ENCODE measurements at places on chromosomes 6 and 20. TPM values are rescaled to one million over a fixed set of nuclear protein-coding genes. Genes with fewer than 3 reads are reported as not detected.
A peak's percentile ranks its signal among the peaks of the same experiment; 100 is the strongest.

KCNQ5 gene
- total RNA-seq: not detected

DLL1 gene
- total RNA-seq: 22.0 TPM

FAM83B gene
- total RNA-seq: 19.6 TPM

TOX2 gene
- 0.63 TPM for total RNA-seq

HDGFL1 gene
- total RNA-seq: not detected

BPI gene
- not detected for total RNA-seq

PTK7 gene
- total RNA-seq: 4.5 TPM

LRRC73 gene
- 0.41 TPM for total RNA-seq

BACH2 gene
- total RNA-seq: 0.82 TPM

DNA sequence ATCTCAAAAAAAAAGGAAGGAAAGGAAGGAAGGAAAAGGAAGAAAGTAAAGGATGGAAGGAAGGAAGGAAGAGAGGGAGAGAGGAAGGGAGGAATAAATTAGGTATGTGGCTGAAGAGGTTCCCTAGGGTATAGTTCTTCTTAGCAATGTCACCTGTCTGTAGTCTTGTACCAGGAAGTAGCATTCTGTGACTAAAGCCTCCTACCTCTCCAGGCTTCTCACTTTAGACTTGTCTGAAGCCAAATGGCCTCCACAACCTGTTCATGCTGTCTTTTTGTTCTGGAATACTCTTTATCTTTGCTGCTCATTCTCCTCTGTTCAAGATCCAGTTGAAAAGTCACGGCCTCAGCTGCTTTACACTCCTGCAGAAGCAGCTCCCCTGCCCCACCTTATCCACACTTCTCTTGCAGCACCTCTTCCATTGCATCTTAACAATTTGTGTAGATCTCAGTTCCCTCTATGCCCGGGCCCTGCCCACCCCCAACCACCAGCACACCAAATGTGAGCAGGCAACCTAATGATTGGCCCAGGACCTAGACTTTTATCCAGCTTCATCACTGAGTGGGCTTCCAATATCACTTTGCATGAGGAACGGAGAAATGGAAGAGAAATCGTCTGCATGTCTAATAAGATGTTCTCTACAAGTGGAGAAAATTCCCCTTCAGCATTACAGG lies 19.1 kb downstream of the GCNT2 start:
- no peak for DNase-seq

DNA sequence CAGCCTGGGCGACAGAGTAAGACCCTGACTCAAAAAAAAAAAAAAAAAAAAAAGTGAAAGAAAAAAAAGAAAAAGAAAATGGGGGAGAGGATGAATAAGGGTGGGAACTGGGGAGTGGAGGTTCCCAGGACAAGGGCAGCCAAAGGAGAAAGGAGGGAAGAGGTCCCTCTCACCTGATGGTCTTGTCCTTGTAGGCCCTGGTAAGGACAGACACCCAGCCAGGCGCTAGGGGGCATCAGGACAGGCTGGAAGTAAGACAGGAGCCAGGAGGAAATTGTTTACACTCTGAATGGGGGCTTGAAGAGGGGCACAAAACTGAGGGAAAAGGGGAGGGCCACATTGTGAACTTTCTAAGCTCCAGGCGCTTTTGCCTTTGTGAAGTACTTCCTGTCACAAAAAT lies 2.3 kb upstream of the ALDH5A1 start:
- peak; percentile 38 for DNase-seq

DNA sequence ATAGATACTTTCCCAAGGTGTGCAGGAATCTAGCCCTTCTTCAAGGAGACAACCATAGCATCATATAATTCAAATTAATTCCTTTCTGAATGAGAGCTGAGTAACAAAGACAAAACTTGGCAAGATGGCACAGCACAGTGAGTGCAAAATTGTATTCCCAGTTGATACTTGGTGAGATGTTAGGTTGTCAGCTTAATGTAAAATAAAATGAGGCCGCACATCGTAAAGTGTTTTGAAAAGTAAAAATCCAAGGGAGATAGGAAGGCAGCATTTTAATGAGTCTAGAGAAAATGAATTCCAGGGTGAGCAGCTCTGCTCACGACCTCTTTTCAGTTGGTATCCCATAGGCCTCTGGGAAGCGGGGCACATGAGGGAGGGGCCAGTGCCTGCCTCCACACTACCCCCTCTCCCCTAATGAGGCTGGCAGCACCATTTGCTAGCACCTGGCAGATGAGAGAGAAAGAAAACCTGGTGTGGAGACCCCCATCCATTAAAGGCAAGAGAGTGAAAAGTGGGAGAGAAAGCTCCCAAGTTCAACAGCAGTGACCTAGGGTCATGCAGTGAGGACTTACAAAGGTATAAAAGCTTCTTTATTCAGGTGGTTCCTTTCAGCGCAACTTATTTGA lies 158.4 kb downstream of the BTBD9 start:
- no peak for DNase-seq

DNA sequence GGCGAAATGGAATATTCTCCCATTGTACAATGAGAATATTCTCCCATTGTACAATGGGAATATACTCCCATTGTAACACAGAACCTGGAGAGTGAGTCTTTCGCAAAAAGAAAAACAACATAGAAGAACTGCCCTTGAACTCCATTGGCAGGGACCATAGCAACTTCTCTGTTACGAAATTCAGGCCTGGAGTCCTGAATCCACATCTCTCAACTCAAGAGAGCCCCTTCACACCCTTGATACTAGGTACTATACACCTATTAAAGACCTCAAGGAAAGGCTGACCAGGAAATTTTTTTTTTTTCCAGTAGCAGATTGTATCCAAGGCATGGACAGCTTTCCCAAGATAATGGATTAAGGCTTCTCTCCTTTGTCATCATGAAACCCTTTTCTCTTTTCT lies 1687.0 kb downstream of the GRIK2 start:
- DNase-seq: no peak

DNA sequence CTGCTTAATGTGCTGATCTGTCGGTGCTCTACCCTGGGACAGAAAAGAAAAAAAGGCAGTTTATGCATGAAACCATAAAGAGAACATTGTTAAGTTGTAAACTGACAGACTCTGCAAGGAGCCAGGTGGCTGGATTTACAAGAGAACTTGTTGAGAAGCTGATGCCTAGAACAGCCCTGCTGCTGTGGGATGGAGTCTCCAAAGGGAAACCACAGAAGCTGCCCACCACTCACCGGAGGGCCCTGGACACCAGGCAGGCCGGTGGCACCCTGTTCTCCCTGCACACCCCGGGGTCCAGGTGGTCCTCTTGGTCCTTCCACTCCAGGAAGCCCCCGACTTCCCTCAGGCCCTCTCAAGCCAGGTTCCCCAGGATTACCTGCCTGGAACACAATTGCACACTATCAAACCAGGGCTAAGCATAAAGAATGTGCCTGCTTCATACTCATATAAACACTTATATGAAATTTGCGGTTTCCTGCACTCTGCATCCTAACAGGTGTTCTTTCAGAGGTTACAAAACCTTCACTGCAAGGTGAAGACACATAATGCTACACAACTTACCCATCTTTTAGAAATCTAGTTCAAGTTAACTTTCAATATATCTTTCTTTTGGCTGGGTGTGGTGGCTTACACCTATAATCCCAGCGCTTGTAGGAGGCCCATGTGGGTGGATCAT lies 68.2 kb downstream of the COL9A1 start:
- DNase-seq: no peak

DNA sequence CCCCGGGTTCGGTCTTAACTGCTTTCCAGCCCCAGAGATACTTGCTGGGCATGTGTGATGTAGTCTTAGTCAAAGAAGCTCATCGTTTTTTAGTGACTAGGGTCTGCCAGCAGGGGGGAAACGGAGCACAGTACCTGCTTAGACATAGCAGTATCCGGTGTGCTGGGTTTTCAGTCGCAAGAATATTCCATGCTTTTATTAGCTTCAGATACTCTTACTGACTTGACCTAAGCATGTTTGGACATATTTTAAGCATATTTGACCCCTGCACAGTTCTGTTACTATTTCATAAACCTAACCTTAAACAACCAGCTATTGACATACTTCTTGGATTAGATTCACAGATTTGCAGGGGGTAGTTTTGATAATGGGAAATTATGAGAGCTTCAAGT lies 3.0 kb downstream of the E2F3 start:
- peak; percentile 64 for DNase-seq

- DNase-seq: no peak
These were observed 40.8 kb upstream of the STMND1 start for GRCh38 chr6:17061097-17061496.

GRCh38 chr20:14566505-14566904 lies 229.1 kb upstream of the FLRT3 start:
- no peak for DNase-seq

DNA sequence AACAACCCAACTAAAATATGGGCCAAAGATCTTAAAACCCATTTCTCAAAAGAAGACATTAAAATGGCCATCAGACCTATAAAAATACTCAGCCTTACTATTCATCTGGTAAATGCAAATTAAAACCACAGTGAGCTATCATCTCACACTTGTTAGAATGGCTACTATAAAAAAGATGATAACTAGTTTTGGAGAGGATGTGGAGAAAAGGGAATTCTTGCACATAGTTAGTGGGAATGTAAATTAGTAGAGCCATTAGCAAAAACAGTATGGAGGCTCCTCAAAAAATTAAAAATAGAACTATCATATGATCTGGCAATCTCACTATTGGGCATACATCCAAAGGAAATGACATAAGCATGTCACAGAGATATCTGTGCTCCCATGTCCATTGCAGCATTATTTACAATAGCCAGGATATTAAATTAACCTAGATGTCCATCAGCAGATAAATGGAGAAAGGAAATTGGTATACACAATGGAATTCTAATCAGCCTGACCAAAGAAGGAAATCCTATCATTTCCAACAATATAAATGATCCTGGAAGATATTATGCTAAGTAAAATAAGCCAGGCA lies 2.9 kb downstream of the SIRPB1 start:
- DNase-seq: no peak

DNA sequence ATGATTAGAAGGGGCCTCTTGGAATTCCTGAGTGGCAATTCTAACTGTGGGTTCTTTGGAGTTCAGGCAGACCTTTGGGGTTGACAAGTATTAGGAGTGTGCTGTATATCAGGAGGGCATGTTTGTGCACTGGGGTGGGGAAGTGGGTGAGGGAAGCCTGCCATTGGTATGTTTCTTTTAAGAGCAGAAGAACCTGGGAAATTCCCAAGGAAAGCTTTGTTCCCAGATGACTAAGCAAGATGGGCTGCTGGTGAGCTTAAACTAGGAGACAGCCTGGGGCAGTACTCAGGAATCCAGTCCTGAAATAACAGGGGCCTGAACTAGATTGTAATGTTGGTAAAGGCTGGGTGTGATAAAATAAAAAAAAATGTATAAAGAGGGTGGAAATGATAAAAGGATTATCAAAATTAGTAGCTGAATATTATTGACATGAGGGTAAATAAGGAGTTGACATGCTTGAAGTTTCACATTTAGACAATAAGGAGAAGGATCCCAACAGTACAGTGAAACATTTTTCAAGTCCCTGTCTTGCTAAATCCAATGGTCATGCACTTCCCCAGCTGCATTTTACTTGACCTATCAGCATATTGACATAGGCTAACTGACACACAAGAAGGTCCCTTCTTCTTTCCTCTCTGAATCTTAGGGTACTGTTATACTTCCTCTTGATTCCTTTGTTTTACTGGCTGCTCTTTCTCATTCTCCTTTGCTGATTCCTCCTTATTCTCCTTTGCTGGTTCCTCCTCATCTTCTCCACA lies 18.4 kb upstream of the IFNGR1 start:
- no peak for DNase-seq

GRCh38 chr6:55980627-55981211 lies 105.3 kb upstream of the BMP5 start:
- DNase-seq: no peak

GRCh38 chr20:41309817-41310216 lies 7.7 kb downstream of the ZHX3 start:
- DNase-seq: no peak

- DNase-seq: no peak
These were observed 61.9 kb upstream of the CITED2 start for GRCh38 chr6:139436200-139436956.

DNA sequence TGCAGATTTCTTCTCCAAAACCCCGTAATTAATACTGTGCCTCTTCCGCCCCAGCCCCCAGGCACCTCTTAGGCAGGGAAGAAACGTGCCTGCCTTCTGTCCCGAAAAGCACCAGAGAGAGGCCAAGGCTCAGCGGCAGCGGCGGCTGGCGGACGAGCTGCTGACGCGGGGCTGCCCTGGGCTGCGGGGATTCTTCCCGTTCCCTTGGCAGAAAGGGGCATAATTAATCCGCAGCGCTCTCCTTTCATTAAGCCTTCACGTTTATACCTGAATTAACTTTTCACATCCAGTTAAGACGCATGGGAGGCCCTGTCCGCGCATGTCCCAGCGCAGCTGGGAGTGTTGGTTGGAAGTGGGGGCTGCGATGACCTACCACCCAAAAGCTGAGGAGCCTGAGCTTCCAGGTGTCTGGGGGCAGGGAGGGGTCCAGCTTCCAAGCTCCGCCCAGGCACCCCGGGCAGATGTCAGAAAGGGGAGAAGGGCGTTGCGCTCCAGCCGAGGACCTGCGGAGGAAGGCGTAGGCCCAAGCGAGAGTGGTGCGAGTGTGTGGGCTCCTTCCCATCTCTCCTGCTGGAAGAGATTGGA lies 167.4 kb upstream of the LRFN2 start:
- no peak for DNase-seq

DNA sequence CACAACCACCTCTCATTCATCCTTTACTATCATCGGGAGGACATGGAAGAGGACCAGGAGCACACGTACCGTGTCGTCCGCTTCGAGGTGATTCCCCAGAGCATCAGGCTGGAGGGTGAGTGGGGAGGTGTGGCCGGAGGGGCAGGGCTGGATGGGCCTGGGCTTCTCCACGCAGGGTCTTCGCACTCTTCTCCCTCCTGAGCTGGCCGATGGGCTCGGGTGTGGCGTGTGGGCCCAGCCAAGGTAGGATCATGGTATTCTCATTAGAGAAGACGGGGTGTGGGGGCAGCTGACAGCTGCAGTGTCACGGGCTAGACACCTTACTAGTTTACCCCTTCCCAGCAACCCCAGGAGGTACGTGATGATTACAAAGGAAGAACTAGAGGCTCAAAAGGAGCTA lies 33.5 kb downstream of the TM9SF4 start:
- no peak for DNase-seq

- DNase-seq: no peak
These were observed at the start of gene PXDC1 for GRCh38 chr6:3751077-3751729. Gene PXDC1, minus strand, starts transcription at chr6:3751713. Its CDS starts 182 bp downstream, at chr6:3751531.

- peak; percentile 54 for DNase-seq
These were observed 19.0 kb downstream of the THBS2 start for GRCh38 chr6:169234634-169235033.

GRCh38 chr6:111832833-111833418 lies 40.3 kb downstream of the FYN start:
- no peak for DNase-seq

DNA sequence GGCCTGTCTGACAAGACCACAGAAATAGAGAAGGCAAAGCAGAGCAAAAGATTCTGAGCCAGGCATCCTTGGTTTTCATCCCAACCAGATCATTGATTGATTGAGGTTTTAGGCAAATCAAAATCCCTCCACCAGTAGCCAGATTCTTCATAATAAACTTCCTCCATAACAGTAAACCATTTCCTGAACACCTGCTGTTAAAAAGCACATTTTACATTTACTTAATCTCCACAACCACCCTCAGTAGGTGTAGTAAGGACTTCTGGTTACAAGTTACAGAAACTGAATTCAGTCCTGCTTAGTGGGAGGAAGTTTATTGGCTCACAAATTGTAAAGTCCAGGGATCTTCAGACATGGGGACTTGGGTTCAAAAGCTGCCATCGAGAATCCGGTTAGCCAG lies 28.3 kb downstream of the EIF2S2 start:
- no peak for DNase-seq
